ENCODE measurements at places on chromosomes 5 and 9.

GRCh38 chr9:21081999-21082398, 4.3 kb upstream of the IFNB1 start:
- DNase-seq = no peak

GRCh38 chr5:164861610-164862009, 1356.2 kb downstream of the MAT2B start:
- no peak for DNase-seq

- DNase-seq = peak; percentile 4
Measured at GRCh38 chr5:92409134-92409533, 1026.0 kb upstream of the ARRDC3 start.

DNA sequence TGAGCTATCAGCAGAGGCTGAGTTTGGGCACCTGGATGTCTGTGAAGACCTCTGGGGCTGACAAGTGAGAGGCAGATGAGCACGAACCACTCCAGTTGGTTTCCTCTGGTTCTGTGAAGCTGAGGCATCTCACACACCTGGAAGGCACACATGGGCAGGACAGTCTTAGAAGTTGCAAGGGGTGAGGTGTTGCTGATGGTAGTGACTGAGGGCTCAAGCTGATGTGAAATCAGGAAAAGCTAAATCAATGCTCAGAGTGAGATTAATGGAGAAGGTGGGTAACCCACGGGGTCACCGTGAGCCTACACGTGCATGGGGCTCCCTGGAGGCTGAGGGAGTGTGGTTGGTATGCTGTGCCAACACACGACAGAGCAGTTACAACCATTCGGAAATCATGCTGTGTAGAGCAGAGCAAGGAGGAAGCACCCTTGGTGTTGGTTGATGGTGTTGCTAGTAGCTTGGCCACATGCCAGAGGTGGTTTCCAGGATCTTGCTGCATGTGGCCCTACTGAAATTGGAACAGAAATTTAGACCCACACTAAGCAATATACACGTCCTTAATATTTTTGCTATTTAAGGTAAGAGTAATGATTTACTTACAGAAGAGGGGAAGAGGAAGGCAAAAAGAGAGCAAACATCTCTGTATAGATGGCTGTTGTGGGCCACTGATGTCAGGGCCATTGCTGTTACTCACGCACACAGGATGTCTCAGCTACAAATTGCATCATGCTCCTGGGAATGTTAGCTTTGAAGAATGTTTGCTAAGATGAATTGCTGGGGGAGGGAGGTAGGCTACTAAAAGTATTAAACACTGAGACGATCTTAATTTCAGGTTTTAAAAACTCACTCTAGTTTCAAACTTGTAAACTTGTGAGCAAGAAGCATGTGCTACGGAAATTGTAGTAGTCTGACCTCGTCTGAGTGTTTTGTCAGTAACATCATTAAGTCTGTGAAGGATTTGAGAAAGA, 170.5 kb downstream of the ARHGEF28 start:
- peak; percentile 71 for DNase-seq

Measured in fibroblast of the conjunctiva (primary cell).